ENCODE measurements at places on chromosomes 1 and 21. TPM values are rescaled to one million over a fixed set of nuclear protein-coding genes. Genes with fewer than 3 reads are reported as not detected.

The WDR64 gene
- total RNA-seq, result not detected

The EXO1 gene
- 23.7 TPM for total RNA-seq

The SELL gene
- total RNA-seq, result not detected

The HTR6 gene
- total RNA-seq, result 0.66 TPM

The OR6K3 gene
- not detected for total RNA-seq

The ALPL gene
- total RNA-seq, result 187 TPM

The OLIG1 gene
- total RNA-seq, result 0.19 TPM

The PYHIN1 gene
- not detected for total RNA-seq

The REN gene
- not detected for total RNA-seq

The ZNF687 gene
- total RNA-seq, result 63.9 TPM

The FALEC gene
- not detected for total RNA-seq

The OR6N1 gene
- total RNA-seq, result not detected

The ANGPTL3 gene
- total RNA-seq, result not detected

The RGS13 gene
- total RNA-seq, result not detected

The DCST2 gene
- not detected for total RNA-seq

The CCDC27 gene
- total RNA-seq, result 0.45 TPM

Data from GM23338 (cell line).